Stimulated activated CD8-positive, alpha-beta memory T cell treated with anti-CD3 and anti-CD28 coated beads, Interleukin-7, amount 100 ng/mL, for 4 hours (primary cell): ENCODE measurements at places on chromosomes 4 and X.

DNA sequence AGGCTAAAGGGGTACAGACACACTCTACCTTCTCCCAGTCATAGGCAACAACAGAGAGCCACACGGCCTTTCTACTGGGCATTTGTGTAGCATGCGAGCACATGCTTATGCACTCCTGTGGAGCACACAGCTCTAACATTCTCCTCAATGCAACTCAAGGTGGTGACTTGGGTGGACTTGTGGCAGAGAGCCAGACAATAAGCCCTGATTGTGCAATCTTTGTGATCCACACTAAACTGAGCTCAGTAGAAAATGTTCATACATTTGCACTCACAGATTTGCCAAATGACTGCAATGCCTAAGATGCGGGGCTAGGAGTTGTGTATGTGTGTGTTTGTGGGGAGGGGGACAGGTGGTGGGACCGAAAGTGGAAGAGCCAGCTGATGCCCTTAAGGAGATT is 31.4 kb upstream of the SETD7 start:
- DNase-seq: no peak

DNA sequence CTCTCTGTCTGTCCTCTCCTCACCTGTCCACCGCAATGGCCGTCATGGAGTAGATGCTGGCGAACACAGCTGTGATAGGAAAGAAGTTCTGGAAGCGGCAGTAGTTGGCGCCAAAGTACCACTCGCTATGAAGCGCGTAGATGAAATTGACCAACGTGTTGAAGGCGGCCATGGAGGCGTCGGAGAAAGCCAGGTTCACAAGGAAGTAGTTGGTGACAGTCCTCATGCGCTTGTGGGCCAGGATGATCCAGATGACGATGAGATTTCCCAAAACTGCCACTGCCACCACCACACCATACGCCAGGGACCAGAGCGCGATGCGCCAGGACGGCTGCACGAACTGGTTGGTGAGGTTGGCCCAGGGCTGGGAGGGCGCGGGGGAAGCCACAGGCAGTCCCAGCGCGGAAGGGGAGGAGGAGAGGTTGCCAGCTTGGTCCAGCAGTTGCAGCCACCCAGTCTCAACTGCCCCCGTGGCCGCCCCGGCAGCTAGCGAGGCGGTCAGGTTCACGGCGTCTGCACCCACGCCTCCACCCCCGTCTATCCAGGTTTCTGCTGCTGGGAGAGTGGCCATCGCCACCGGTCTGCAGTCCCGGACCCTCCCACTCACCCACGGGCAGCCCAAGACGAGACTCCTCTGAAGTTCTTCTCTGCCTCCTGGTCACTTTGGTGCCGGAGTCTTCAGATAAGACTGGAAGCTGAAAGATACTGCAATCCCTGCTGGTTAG is 518 bp downstream of the TACR3 start:
- no peak for DNase-seq

- DNase-seq: no peak
These were observed 338.6 kb upstream of the GRID2 start for GRCh38 chr4:91965166-91965565.

- DNase-seq: no peak
These were observed 109.7 kb downstream of the NKX6-1 start for GRCh38 chr4:84389406-84389805.

- DNase-seq: no peak
These were observed 173.6 kb downstream of the RAP1GDS1 start for GRCh38 chr4:98434816-98435215.

DNA sequence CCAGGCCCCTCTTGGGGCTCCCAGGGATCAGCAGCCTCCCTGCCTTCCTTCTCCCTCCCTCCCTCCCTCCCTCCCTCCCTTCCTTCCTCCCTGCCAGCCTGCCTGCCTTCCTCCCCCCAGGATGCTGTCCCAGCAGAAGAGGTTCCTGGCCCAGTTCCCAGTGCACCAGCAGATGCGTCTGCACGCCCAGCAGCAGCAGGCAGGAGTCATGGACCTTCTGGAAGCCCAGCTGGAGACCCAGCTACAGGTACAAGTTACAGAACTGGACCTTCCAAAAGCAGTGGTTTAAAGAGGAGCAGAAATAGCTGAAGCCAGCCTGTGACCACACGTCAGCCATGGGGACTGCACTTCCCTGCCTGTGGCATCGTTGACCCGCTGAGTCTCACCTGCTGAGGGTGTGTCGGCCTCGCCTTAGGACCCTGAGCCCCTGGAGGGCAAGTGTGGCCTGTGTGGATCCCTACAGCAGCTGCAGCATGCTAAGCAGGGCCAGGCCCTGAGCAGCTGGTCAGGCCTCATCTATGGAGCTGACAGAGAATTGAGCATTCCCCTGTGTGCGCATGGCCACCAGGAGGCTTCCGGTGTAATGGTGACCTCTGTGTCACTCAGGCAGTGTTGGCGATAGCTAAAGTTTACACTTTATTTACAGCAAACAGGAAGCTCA is 84.7 kb downstream of the CRMP1 start:
- no peak for DNase-seq

GRCh38 chr4:6987588-6987961 is 55.6 kb upstream of the TADA2B start:
- no peak for DNase-seq

DNA sequence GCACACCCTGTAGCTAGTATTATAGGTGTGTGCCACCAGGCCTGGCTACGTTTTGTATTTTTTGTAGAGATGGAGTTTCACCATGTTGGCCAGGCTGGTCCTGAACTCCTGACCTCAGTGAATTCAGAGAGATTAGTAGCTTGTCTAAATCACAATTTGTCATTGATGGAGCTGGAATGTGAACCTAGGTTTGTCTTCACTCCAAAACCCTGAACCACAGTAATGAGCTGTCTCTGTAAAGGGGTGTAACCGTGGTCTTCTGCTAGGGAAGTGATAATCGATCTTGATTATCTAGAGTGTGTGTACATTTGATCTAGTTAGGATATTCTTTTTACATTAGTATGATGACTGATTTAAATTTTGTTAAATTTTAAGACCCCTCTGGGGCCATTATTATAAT is 8.3 kb downstream of the ARHGAP10 start:
- no peak for DNase-seq

- no peak for DNase-seq
These were observed 25.3 kb downstream of the STIM2 start for GRCh38 chr4:26885912-26886274.

- no peak for DNase-seq
These were observed 68.7 kb upstream of the PRDX4 start for GRCh38 chrX:23598575-23598974.

DNA sequence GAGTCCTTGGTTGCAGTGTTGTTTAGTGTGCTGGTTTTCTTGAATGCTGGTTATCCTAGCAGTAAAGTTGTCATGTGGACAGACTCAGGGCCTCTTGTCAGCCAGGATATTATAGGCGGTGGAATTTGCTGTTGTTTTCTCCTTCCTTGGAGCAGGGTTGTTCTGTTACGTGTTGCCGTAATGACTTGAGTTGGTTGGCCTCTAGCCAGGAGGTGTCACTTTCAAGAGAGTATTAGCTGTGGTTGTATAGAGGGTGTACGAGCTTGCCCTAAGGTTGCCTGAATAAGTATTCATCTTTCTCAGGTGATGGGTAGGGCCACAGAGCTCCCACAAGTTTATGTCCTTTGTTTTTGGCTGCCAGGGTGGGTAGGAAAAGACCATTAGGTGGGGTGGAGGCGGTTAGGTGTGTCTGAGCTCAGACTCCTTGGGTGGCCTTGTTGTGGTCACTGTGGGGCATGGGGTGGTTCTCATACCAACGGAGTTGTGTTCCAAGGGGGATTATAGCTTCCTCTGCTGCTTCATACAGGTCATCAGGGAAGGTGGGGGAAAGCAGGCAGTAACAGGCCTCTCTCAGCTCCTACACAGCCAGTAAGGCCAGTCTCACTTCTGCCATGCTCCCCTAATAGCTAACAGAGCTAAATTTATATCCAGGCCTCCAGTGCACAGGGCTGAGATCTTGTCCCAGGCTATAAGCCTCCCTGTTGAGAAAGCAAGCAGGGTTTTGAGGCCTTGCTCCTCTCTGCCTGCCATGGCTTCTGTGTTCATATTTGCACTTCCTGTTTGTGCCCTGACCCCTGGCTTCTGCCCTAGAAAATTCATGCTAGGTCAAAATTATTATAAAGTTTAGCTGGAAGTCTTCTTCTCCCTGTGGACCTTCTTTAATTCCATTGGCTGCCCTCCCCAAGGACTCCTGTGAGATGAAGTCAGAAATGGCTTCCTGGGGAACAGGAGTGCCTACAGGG is 594.7 kb downstream of the RAPGEF2 start:
- no peak for DNase-seq

DNA sequence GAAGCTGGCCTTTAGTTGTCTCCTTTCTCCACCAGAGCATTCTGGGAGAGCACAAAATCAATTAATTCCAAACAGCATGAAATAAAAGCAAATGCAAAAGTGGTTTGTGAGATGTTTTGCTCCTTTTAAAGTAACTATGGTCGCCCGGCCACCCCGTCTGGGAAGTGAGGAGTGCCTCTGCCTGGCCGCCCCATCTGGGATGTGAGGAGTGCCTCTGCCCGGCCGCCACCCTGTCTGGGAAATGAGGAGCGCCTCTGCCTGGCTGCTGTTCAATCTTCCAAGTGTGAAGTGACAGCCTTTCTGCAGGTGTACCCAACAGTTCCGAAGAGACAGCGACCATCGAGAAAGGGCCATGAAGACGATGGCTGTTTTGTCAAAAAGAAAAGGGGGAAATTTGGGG is 381.3 kb upstream of the FGF16 start:
- no peak for DNase-seq

- DNase-seq: no peak
These were observed 32.6 kb downstream of the UBA6 start for GRCh38 chr4:67668315-67668714.

GRCh38 chr4:149065753-149066152 is 623.5 kb upstream of the NR3C2 start:
- DNase-seq: no peak
